NCI-H2029 (cell line): ENCODE measurements at places on chromosomes 16 and 17.

DNA sequence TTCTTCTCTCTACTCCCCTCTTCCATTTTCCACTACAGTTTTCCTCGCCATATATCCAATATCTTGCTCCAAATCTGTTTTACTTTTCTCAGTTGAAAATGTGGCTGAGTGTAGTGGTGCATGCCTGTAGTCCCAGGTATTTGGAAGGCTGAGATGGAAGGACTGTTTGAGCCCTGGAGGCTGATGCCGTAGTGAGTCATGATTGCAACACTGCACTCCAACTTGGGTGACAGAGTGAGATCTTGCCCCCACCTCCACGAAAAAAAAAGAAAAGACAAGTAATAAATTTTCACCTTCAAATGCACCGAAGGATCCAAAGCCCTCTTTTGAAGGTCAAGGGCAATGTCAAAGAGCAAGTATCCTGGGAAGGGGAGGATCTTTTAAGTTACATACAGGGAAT lies 592.3 kb downstream of the TMEM114 start:
- DNase-seq = no peak

GRCh38 chr16:78407191-78407590 lies 307.7 kb downstream of the WWOX start:
- DNase-seq = no peak

GRCh38 chr17:32609085-32609484 lies 122.3 kb downstream of the CDK5R1 start:
- DNase-seq = peak; percentile 47

GRCh38 chr16:28280881-28281836 lies 11.2 kb upstream of the SBK1 start:
- no peak for DNase-seq

- DNase-seq = no peak
Measured at GRCh38 chr17:43400943-43401717, 2.3 kb downstream of the ARL4D start.

DNA sequence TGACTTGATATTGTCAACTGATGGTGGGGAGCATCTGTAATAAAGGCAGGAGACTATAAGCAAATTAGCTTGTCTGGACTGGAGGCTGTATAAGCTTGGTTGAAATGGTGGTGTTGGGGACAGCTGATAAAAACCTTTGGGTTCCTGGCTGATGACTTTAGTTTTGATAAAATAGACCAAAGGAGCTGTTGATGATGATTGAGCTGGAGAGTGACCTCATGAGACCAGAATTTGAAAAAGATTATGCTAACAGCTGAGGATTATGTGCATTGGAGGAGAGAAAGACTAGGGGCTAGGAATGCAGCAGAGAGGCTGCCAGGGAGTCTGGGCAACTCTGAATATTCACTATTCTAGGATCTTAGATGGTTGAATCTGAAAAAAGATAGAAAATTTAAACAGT lies 8.7 kb upstream of the CDC27 start:
- no peak for DNase-seq

- DNase-seq = peak; percentile 60
Measured at GRCh38 chr16:26386096-26386495, 680.6 kb upstream of the C16orf82 start.

- DNase-seq = no peak
Measured at GRCh38 chr17:9204637-9205329, 183.5 kb downstream of the NTN1 start.

- DNase-seq = peak; percentile 28
Measured at GRCh38 chr17:80968602-80969029, 23.0 kb upstream of the CHMP6 start.

DNA sequence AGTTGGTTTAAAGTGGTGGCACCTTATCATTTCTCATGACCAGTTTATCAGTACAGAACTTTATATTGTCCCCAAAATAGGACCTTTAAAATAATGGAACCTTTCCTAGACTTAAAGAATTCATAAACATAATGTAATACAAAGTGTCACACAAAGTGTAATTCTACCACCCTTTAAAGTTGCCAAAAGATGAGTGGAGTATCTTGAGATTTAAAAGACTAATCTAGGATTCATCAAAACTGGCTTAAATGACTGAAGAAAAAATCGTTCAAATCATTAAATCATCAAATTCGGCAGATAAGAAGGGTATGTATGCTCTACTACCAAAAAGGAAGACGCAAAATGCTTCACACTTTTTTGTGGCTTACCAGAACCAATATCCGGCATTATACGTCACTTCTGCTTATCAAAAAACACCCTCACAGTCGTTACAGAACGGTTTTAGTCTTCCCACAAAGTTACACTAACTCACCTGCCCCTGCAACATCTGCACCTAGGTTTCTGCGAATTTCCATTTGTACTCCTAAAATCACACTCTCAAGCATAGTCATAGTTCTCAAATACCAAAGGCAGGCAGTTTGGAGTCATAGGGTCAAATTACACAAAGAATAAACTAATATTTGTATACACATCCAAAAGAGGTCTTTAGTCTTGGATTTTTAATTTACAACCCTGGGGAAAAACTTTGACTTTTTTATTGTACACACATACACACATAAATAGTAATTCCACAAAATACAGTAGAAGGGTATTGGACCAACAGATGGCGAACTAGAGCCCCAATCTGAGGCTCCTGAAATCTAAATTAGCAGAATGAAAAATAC lies 1.4 kb upstream of the KANSL1 start:
- no peak for DNase-seq

DNA sequence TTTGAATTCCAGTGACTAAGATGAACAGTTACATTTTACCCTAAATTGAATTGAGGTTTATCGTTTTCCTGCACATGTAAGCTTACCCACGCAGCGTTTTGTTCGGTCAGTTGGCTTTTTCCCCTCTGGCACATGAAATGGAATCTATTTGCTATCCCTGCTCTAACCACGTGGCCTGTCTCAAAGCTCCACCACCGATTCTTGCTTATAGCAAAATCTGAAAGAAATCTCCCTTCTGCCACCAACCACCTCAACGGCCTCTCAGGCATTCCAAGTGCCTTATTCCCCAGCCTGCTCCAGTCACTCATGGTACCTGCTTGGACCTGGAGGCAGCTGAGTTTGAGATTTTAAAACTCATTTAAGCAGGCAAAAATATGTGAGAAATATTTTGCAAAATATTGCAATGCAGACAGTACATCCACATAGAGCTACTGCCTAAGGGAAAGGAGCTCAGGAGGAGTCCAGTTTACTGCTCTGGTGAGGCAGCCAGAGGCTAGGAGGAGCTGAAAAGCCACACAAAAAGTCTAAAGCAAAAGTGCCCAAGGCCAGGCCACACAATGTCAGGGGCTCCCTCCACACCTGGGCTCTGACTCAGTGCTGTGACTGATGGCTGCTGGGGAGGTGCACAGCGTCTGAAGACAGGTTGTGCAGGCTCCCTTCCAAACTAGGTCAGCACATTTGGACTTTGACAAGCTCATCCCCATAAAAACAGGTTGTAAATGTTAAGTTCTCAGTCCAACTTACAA lies 26.4 kb downstream of the ARHGAP17 start:
- DNase-seq = no peak

- DNase-seq = no peak
Measured at GRCh38 chr16:20079106-20079505, 5.4 kb upstream of the GPR139 start.

DNA sequence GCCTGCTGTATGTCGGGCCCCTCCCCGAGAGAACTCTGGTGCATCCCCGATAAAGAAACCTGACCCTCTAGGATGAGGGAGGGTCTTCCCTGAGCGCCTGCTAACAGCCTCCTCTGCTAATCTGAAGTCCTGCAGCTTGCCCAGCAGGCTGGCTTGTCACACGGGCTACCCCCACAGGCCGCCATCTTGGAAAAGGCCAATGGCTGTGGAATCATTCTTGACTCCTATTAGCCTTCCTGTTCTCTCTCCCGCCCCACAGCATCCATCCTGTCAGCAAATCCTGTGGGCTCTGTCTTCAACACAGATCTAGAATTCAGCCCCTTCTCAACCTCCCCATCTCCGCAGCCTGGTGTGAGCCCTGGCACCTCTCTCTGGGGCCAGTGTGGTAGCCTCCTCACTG lies 12.0 kb downstream of the IL4R start:
- DNase-seq = no peak

- DNase-seq = no peak
Measured at GRCh38 chr17:66488864-66489263, 186.5 kb downstream of the PRKCA start.

DNA sequence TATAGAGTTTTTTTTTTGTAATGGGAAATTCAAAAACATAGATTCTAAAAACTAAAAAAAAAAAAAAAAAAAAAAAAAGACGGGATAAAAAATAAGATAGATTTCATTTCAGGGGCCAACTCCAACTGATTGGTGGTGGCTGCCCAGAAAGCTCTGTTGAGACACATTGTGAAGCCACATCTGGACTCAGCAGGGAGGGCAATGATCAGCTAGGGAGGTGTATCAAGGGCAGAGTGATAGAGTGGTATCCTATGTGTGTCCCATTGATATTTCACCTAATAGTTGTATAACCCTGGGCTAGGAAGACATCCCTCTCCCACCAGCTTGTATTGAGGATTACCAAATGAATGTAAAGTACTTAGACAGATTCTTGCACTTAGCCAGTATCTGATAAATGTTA lies 6.7 kb upstream of the CMTR2 start:
- DNase-seq = no peak

- DNase-seq = no peak
Measured at GRCh38 chr16:23160082-23160481, 10.8 kb upstream of the USP31 start.

DNA sequence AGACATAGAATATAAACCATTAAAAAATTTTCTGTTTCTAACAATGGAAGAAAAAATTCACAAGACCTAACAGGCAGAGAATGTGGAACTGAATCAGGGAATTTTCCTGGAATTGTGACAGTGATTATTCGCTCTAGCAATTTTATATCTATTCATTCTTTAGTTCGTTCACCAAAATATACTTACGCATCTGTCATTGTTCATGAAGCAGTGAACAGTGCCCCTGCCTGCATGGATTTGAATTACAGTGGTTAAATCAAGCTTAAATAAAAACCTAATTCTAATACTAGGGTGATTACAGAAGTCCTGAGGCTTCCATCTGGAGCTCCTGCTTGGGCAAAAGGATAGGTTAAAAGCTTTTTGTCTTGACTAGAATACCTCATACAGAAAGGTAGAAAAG lies 48.6 kb downstream of the ABCA8 start:
- no peak for DNase-seq

DNA sequence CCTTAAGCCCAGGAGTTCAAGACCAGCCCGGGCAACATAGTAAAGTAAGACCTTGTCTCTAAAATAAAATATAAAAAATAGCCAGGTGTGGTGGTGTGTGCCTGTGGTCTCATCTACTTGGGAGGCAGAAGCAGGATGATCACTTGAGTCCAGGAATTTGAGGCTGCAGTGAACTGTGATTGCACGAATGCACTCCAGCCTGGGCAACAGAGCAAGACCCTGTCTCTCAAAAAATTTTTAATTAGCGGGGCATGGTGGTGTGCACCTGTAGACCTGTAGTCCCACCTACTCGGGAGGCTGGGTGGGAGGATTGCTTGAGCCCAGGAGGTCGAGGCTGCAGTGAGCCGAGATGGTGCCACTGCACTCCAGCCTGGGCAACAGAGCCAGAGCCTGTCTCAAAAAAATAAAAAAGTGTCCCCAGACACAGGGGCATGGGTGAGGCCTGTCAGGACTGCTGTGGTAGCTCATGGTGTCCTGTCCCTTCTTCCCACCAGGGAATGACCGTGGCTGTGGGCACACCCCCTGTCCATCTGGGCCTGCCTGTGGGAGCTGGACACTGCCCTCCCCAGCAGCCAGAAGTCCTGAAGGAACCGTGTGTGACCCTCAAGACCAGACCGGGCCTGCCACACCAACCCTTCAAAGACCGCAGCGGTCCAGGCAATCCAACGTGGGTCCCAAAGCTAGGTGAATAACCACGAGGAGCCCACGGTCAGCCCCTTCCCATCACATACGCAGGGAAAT lies 30.8 kb upstream of the GAA start:
- DNase-seq = no peak

DNA sequence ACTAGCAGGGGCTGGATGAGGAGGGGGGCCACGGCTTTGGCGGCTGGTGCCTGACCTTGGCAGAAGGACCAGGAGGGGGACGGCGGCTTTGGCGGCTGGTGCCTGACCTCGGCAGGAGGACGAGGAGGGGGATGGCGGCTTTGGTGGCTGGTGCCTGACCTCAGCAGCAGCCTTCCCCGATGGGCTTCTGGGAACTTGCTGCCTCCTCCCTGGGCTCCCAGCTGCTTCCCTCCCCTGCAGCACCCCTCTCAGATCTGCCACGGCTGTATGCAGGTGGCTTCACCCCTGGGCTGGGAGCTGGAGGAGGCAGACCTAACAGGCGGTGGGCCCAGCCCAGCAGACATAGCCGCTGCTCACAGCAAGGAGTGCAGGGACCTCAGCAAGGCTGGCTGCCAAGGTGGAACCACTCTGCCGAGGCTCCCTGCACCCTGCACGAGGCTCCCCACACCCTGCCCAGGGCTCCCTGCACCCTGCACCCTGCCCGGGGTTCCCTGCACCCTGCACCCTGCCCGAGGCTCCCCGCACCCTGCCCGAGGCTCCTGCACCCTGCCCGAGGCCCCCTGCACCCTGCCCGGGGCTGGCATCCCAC lies 38.4 kb upstream of the CBFA2T3 start:
- no peak for DNase-seq

DNA sequence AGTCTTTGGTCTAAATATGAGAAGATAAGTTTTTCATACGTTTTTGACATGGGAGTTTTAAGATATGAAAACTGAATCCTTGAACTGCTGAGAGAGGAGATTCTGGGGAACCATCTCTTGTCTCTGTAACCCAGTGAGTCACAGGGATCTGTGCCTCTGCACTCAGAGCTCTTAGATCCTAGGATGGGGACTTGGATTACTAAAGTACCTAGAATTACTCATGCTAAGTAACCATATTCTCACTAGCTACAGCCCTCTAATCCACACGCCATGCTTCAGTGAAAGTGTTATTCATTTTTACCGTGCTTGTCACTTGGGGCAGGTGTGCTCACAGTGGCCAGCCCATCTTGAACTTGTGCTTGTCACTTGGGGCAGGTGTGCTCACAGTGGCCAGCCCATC lies 2.0 kb downstream of the MRM3 start:
- no peak for DNase-seq

DNA sequence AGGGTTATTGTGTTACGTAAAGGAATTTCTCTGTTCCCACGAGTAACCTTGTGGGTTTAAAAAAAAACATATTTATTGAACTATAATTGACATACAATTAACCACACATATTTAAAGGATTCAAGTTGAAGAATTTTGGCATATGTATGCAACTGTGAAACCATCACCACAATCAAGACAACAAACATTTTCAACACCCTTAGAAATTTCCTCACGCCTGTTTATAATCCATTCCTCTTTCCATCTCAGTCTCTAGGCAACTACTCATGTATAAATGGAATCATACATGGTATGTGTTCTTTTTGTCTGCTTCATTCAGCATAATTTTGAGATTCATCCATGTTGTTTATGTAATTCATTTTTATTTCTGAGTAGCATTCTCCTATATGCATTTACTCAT lies 104.0 kb downstream of the MRTFB start:
- DNase-seq = no peak

DNA sequence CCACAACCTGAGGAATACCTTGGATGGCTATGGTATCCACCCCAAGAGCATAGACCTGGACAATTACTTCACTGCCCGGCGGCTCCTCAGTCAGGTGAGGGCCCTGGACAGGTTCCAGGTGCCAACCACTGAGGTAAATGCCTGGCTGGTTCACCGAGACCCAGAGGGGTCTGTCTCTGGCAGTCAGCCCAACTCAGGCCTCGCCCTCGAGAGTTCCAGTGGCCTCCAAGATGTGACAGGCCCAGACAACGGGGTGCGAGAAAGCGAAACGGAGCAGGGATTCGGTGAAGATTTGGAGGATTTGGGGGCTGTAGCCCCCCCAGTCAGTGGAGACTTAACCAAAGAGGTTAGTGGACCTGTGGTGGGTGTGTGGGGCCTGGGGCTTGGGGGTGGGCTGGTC lies 3.1 kb downstream of the NFE2L1 start:
- DNase-seq = no peak
